Effector CD4-positive, alpha-beta T cell (primary cell): ENCODE measurements at places on chromosomes 2 and 18.

GRCh38 chr2:41495050-41495449 lies 552.8 kb upstream of the PKDCC start:
- no peak for DNase-seq

DNA sequence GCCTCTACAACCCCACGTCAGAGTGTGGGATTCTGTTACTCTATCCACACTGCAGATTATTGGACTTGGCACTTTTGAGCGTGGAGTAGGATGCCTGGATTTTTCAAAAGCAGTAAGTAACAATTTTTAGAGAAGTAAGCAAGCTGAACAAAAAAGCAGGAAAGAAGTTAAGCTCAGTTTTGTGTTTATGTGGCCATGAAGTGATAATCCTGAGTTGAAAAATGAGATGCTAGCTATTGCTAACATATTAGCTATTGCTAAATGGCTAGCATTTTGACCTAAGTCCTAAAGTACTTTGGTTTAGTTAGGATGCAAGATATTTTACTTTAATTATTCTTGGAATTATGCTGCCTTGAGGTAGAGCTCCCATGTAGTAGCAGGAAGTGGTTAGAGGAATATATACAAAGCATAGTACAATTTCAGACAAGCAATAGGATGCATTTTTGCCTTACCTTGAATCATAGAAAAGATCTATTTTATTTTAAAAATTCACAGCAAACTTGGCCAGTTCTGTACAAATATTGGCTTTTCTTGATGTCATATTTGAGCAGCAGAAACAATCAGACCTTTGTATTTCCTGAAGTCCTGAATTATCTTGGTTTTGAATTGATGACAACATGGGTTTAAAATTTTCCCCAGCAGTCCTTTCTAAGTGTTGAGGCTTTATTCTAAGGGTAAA lies 74.6 kb downstream of the COX7A2L start:
- DNase-seq, result no peak

DNA sequence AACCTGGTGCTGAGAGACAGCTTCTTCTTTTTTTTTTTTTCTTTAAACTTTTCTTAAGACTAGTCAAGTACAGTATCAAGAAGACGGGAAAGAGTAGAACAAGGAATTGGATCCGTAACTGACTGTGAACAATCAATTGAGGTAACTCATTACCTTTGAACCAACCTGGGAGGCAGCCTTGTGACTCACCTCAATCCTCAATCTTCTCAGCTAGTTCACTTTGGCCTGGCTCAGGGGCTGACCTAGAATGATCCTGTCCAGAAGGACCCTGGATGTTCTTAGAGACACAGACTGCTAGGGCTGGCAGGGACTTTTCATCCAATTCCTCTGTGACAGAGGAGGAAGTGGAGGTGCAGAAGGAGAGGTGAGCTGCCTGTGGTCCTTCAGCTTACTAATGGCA lies 1.5 kb upstream of the LTBP1 start:
- DNase-seq, result no peak

GRCh38 chr2:241991299-241991698 lies 121.8 kb downstream of the RTP5 start:
- no peak for DNase-seq

DNA sequence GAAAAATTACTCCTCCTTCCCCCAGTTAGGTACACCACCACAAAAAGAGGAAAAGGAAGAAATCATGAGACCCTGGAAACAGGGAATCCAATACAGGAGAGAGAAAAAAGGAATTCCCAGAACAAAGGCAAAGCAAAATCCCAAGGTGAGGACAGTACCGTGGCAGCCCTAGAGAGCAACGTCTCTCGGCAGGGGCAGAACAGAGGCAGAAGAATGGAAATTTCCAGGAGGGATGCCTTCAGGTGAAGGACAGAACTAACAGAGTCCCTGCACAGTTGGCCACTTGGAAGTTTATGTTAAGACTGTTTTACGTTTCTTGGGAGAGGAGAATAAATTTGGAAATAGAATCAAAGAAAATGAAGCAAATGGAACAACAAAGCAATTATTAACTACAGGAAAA lies 27.7 kb downstream of the GRB14 start:
- DNase-seq, result no peak

- no peak for DNase-seq
Measured at GRCh38 chr18:26438980-26439379, 109.4 kb downstream of the KCTD1 start.

DNA sequence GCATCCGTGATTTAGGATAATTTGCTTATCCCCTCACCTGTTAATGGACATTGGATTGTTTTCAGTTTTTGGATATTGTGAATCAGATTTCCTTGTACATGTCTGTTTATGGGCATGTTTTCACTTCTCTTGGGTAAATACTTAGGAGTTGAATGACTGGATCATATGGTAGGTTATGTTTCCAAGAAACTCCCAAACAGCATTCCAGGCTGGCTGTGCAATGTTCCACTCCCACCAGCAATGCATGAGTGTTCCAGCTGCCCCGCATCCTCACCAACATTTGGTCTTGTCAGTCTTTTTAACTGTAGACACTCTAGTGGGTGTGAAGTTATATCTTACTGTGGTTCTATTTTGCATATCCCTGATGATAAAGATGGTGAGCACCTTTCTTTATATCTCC lies 8.9 kb upstream of the LRRFIP1 start:
- no peak for DNase-seq

DNA sequence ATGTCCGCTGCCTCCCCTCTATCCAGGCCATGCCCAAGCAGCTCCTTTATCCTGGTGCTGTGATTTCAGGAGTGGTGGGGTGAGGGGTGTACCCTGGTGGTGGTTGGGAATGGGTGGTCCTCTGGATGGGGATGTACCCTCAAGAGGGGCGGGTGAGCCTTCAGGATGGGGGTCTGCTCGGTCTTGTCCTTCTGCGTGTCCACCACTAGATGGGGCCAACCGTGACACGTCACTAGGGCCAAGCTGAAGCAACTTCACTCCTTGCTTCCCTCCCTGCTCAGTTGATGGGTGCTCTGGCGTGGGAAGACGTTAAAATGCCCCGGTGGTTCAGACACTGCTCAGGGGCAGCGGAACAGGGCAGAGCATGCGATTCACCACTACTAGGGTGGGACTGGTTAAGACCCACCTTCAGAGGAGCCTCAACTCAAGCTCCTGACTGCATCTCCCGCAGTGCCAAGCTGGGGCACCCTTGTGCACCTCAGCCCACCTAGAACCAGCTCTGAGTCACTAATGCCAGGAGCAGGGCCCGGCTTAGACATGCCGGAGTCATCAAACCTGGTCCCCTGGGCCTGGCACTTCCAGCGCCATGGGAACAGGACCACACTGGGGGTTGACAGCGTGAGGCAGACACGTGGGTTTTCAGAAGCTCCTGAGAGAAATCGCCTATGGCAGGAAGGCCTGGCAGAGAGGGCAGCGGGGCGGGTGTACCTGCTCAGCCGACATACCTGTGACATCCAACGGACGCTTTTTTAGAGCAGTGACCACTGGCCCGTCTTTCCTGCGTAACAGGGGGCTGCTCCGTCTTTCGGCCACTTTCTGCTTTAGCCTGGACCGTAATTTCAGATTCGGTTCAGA lies 256.7 kb downstream of the HDAC4 start:
- DNase-seq, result peak; percentile 13

DNA sequence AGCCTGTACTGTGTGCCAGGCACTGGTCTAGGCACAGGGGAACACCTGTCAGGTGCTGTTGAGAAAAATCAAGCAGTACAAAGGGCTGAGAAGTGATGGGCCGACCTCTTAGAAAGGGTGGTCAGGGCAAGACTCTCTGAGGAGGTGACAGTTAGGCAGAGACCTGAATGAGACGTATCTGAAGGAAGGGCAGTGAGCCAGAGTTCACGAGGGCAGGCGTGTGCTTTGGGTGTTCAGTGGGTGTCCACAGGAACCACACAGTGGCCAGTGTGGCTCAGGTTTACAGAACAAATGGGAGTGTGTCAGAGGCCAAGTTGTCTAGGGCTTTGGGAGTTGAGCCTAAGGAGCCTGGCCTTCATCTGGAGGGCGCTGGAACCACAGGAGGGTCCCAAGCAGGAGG lies 6.2 kb downstream of the ARMC9 start:
- DNase-seq, result no peak

DNA sequence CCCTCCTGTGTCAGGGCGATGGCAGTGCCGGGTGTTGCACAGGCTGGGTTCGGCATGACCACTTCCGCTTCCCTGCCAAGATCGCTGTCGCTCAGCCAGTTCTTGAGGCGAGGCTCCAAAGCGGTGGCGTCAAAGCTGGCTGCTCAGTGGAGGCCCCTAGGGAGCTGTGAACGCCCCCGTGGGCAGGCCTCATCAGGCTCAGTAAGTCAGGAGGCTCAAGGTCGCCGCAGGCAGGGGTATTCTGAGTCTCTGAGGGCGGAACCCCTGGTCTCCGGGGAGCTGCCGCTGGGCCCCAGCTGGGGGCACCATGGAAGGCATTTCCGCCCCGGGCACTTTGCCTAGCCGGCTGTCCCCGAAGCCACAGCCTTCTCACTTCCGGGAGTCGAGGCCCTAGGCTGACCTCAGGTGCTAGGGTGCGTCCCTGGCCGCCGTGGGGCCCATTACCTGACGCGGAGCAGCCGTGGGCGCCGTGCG lies 210.4 kb downstream of the SOCS6 start:
- no peak for DNase-seq

DNA sequence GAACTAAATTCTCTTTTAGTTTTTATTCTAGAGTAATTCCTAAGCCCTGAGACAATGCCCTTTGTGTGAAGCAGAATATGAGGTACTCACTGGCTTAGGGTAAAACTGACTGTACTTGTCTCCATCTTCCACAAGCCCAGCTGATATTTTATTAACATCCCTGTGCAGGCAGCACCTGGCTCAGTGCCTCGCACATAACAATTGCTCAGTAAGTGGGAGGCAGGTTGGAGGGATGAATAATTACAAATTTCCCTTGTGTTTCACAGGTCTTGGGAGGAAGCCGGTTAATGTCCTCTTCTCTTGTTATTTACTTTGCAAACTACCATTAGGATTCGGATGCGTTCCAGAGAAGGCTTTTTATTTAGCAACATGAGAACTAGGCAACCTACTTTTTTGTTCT lies 249.8 kb upstream of the FSHR start:
- no peak for DNase-seq
